ENCODE measurements at places on chromosomes 4 and X.

GRCh38 chr4:81030061-81030980, at the start of gene BMP3:
Gene BMP3 (plus strand): TSS chr4:81030708. CDS start chr4:81031285, 577 bp downstream.
- H3K36me3 ChIP-seq, result no peaks in the 10 kb centered on the region
- peaks cover 2% of the 10 kb centered on the region for H3K4me1 ChIP-seq
- peak within 1 kb of the TSS; percentile 22 for H3K4me3 ChIP-seq
- no peak within 1 kb of the TSS for H3K27ac ChIP-seq

DNA sequence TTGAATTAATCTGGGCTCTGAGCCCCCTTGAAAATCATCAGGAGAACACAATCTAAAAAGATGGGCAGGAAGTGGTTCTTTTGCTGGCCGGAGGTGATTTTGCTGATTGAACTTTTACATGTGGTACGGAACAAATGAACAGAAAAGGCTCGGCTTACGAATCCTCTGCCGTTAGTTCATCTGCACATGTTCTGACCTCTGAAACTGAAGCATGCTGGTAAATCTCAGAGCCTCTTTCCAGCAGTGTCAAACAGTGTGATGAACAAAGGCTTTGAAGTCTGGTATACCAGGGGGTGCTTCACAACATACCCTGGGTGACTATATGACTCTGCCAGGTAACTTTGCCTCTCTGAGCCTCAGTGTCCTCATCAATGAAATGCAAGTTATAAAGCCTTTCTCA, 194.2 kb upstream of the C1QTNF7 start:
- no peaks in the 10 kb centered on the region for H3K36me3 ChIP-seq
- no peak overlapping the region for H3K27ac ChIP-seq
- H3K4me3 ChIP-seq, result no peak overlapping the region
- H3K27me3 ChIP-seq, result no peaks in the 10 kb centered on the region
- peaks cover 5% of the 10 kb centered on the region for H3K4me1 ChIP-seq
- no peak for DNase-seq

DNA sequence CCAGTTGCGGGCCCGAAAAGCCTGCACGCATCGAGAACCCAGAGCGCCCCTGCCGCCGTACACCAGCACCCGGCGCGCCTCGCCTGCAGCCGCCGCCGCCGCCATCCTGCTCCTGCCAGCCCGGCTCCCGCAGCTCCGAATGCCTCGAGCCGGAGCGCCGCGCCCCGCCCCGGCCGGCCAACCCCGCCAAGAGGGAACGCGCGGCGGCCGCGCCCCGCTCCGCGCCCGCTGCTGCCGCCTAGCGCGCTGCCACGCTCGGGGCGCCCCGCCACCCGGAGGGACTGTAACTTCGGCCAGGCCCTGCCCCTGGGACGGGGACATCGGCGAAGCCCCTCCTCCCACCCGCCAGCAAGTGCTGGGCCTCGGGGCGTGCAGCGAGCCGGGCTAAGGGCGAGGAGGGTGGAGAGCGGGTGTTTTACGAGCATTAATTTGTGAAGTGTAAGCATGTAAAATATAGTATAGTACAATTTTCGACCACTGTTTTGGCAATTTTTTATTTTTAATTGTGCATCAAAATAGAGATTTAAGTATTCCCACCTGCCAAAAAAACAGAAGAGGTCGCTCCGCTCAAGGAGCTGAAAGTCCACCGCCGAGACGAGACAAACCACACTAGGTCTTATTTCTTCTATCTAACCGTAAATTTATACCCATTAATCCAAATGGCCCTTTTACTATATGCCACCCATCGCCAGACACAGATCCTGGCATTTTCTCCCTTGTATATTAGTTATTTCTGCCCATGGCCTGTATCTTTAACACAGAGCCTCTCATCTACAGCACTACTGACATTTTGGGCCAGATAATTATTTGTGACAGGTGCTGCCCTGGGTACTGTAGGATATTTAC, at the start of gene QDPR:
TSS of gene QDPR (minus strand) at position 141 of the 846 bp plus-strand sequence. CDS start at position 105, 36 bp downstream.
- H3K27me3 ChIP-seq, result no peaks in the 10 kb centered on the region
- peak within 1 kb of the TSS; percentile 0 for H3K27ac ChIP-seq
- H3K4me3 ChIP-seq, result peak within 1 kb of the TSS; percentile 68
- peak; percentile 87 for DNase-seq
- H3K4me1 ChIP-seq, result peaks cover 2% of the 10 kb centered on the region

DNA sequence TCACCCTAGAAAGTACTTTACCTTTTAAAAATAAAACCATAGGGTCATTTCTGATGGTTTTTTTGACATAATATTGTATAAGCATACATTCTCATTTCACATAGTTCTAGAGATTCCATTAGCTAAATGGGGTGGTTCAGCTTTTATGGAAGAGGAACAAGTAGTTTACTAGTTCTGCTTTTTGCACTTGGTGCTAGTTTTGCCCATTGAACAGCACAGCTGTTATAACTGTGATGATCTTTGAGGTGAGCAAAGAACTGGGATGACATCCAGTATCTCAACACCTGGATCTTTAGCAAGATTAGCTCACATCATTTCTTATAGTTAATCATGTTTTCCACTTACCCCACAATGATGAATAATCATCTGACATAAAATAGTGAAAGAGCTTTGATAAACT, 40.9 kb downstream of the MOB1B start:
- no peak overlapping the region for H3K4me3 ChIP-seq
- H3K36me3 ChIP-seq, result no peaks in the 10 kb centered on the region
- H3K4me1 ChIP-seq, result no peaks in the 10 kb centered on the region
- no peak overlapping the region for H3K27ac ChIP-seq
- no peaks in the 10 kb centered on the region for H3K27me3 ChIP-seq
- no peak for DNase-seq

DNA sequence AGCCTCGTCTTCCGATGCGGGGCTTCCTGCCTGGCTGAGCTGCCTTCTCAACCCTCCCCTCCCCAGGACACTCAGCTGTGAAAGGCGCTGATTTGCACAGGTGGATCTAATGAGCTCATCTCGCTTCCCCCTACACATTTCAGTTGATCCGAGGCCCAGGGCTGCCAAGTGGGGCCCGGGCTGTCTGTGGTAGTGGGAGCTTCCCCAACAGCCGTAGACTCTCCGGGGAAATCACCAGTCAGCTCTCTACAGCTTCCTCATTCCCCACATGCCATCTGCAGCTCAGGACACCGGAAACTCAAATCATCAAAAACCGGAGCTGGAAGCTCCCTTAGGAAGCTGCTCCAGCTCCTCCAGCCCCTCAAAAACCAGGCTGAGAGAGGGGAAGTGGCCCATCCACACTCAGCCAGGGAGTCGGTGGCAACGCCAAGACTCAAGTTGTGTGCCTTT, 56.2 kb downstream of the SMIM20 start:
- no peak overlapping the region for H3K4me3 ChIP-seq
- no peaks in the 10 kb centered on the region for H3K27me3 ChIP-seq
- H3K36me3 ChIP-seq, result no peaks in the 10 kb centered on the region
- H3K4me1 ChIP-seq, result peaks cover 2% of the 10 kb centered on the region
- DNase-seq, result peak; percentile 47

DNA sequence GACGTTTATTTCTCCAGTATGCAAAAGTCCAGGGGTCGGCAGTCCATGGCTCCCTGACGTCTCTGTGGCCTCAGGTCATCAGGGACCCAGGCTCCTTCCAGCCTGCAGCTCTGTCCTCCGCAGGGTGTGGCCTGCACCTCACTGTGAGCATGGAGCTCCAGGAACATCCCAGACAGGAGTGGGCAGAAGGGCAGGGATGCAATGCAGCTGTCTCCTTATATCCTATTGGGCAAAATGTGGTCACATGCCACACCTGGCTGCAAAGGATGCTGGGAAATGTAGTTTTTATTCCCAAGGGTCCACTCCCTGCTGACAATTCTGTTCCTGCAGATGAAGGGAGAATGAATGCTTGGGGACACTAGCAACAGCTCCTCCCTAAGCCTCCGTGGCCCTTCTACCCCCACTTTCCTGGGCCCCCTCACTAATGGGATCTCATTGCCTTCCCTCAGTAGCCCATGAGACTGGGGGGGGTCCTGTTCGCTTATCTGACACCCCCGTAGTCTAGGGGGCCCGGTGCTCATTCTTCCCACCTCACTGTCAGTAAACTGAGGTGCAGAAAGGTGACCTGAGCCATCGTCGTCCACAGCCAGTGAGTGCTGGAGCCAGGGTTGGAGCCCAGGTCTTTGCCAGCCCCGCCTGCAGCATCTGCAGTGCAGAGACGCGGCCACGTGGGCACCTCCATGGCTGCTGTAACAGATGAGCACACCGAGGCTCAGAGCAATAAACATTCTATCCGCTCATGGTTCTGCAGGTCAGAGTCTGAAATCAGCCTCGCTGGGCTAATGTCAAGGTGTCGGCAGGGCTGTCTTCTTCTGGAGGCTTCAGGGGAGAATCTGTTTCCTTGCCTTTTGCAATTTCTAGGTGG, 5.9 kb upstream of the GRPEL1 start:
- no peaks in the 10 kb centered on the region for H3K27me3 ChIP-seq
- no peak overlapping the region for H3K27ac ChIP-seq
- no peaks in the 10 kb centered on the region for H3K36me3 ChIP-seq
- H3K4me3 ChIP-seq, result no peak overlapping the region

DNA sequence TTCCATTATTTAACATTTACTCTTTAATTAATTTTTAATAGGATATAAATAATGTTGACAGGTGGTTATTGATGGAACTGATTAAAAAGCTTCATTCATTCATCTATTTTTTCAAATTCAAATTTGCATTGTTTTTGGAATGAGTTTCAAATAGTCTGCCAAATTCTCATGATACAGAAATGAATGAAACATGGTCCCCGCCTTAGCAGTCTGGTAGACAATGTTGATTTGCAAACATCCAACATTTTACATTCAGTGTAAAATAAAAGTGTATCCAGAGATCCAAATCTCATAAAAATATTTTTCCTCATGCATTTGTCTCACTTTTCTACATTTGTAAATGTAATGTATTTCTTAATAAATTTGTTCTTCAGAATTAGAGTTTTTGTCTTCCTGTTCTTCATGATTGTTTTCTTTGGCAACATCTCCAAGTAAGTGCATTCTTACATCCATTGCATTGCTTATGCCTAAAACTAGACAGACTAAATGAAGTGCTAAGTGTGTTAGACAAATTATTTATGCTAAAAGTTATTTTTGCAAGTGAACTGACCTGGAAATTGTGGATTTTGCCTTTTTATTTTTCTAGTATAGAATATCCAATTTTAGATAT, 142.3 kb downstream of the PCDH18 start:
- no peaks in the 10 kb centered on the region for H3K4me1 ChIP-seq
- H3K4me3 ChIP-seq, result no peak overlapping the region
- DNase-seq, result no peak
- no peaks in the 10 kb centered on the region for H3K36me3 ChIP-seq

DNA sequence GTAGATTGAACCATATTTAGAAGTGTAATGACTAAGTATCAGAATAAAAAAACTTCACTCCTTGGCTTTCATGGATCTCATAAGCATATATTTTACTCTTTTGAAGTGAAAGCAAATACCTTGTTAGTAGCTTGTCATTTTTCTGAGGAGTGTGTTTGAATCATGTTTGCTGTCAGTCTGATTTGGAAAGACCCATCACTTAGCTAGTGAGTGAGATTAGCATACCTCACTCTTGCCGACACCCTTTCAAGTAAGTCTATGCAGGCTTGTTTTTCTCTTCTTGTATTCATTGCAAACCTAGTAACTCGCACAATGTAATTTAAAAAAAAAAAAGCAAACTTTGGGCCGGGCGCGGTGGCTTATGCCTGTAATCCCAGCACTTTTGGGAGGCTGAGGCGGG, 360.0 kb downstream of the ARHGAP24 start:
- peaks cover 2% of the 10 kb centered on the region for H3K4me1 ChIP-seq
- no peak overlapping the region for H3K27ac ChIP-seq
- H3K27me3 ChIP-seq, result no peaks in the 10 kb centered on the region
- H3K36me3 ChIP-seq, result no peaks in the 10 kb centered on the region
- H3K4me3 ChIP-seq, result no peak overlapping the region

DNA sequence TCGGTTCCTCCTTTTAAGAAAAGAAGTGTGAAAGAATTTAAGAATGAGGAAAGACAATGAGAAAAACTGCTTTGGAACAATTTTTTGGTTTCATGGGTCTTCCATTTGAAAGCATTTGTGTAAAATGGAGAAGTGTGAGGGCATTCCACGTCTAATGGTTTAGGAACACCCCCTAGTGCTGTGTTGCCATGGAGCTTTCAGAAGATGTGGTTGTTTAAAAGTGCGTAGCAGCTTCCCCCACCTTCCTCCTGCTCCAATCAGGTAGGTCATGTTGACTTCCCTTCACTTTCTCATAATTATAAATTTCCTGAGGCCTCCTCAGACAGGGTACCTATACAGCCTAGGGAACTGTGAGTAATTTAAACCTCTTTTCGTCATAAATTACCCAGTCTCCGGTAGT, 50.0 kb downstream of the UGT2B10 start:
- no peaks in the 10 kb centered on the region for H3K36me3 ChIP-seq
- peak; percentile 11 for DNase-seq
- no peak overlapping the region for H3K4me3 ChIP-seq
- H3K27ac ChIP-seq, result no peak overlapping the region
- no peaks in the 10 kb centered on the region for H3K4me1 ChIP-seq

GRCh38 chr4:150579551-150580234, 2.3 kb upstream of the MAB21L2 start:
- H3K27ac ChIP-seq, result no peak overlapping the region
- peak overlapping the region; percentile 38 for H3K4me3 ChIP-seq
- DNase-seq, result peak; percentile 56
- no peaks in the 10 kb centered on the region for H3K36me3 ChIP-seq
- H3K4me1 ChIP-seq, result peaks cover 7% of the 10 kb centered on the region

DNA sequence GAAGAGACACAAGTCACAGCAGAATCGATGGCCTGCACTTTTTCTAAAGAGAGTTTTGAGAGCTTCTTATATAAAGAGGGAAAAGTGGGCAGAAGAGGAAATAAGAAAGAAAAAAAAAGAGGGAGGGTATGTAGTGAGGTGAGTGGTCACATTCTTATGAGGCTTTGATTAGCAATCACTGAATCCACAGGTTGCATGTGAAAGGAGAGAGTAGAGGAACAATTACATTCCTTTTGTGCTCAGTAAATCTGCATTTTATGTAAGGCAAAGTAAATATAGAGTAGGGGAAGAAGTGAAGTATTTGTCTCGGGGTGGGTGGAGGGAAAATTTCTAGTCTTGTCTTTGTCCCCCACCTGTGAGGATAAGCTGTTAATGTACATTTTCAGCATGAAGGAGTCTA, 26.8 kb upstream of the MBTPS2 start:
- peak; percentile 31 for DNase-seq
- H3K4me1 ChIP-seq, result no peaks in the 10 kb centered on the region
- H3K27ac ChIP-seq, result no peak overlapping the region

DNA sequence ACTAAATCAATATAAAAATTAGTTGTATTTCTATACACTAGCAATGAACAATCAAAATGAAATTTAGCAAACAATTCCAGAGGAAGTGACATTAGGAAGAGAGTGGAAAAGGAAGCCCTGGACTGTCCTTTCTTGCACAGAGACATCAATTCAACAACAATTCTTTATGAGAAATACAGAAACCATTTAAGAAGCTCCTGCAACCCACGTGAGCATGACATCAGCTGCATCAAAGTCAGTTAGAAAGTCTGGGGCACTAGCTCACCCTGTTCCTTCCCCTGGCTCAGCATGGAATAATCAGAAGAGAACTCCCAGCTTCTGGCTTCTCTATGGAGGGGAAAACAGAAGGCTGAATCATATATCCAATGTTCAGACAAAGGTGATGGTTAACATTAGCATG, 48.6 kb upstream of the STARD8 start:
- H3K27me3 ChIP-seq, result no peaks in the 10 kb centered on the region
- no peaks in the 10 kb centered on the region for H3K36me3 ChIP-seq
- no peak overlapping the region for H3K4me3 ChIP-seq
- no peaks in the 10 kb centered on the region for H3K4me1 ChIP-seq

Measured in mesendoderm (in vitro differentiated cells).